ENCODE measurements at places on chromosomes 2 and 18.

DNA sequence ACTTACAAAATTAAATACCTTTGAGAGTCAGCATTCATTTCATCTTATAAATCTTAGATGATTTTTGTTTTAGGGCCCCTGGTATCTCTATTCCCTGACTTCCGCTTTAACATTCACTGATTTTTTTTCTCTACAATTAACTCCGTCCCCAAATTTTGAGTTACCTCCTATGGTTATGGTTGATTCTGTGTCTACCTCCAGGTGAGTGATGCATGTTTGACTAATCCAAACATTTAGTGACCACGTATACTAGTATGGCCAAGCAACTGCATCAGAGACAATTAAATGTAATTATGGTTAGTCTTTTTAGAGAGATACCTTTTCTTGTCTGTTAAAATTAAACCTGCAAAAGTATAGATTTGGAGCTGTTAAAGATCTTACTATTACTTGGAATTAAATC is 120.3 kb downstream of the CCDC102B start:
- DNase-seq = no peak

- no peak for DNase-seq
Observed at GRCh38 chr18:70181725-70182124, 23.8 kb downstream of the RTTN start.

GRCh38 chr2:94873362-94874276 is 2.4 kb downstream of the TEKT4 start:
- no peak for DNase-seq

- no peak for DNase-seq
Observed at GRCh38 chr2:146659976-146660375, 1184.9 kb upstream of the ACVR2A start.

- DNase-seq = no peak
Observed at GRCh38 chr2:231000211-231000904, 4.4 kb downstream of the SPATA3 start.

DNA sequence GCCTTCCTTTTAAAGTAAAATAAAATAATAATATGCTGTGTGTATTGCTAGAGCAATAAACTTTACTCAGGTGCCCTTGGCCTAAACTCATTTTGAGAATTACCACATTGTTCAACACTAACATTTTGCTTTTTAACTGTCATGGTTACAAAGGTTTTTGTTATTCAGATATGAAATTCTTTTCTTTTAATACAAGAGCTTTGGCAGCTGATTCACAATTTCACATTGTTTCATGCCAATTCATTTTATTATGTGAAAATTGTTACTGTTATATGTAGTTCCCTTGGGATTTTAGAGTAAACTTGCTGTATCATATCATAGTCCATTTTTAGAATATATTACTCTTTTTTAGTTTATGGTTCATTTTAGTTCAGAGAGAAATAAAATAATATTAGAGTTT is 65.8 kb upstream of the ZNF804A start:
- no peak for DNase-seq

DNA sequence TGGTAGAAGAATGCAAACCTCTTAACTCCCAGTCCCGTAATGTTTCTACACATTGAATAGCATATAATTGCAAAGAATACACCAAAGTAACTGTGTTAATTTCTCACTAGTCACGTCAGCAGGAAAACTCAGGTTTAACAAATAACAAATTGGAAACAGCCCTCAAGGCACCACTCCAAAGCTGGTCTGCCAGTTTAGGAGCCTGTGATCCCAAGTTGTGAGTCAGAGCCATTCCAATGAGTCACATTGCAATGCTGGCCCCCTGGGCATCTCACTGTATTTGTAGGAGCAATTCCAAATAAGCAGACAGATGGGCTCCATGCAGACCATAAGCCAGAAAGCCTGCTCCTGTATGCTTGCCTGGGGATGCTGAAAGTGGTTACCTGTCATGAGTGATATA is 143.2 kb upstream of the SETBP1 start:
- no peak for DNase-seq

- no peak for DNase-seq
Observed at GRCh38 chr2:12964904-12965539, 248.3 kb downstream of the TRIB2 start.

GRCh38 chr2:174593574-174594203 is 3.9 kb downstream of the WIPF1 start:
- peak; percentile 57 for DNase-seq

DNA sequence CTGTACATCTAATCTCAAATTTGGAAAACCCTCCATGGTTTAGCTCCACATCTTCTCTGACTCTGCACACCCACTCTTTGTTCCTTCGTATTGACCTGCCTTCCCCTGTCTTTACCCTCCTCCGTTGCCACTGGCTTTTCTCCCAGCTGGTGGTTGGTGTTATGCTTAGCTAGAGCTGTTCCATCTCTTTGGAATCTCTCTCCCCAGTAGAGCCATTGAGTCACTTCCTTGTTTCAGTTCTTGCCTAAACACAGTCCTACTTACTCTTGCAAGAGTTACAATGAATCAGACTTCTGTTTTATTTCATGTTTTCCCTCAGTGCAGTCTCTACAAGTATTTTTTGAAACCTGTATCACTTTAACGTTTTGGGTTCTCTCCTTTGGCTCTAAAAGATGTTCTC is 263.9 kb downstream of the LTBP1 start:
- no peak for DNase-seq

DNA sequence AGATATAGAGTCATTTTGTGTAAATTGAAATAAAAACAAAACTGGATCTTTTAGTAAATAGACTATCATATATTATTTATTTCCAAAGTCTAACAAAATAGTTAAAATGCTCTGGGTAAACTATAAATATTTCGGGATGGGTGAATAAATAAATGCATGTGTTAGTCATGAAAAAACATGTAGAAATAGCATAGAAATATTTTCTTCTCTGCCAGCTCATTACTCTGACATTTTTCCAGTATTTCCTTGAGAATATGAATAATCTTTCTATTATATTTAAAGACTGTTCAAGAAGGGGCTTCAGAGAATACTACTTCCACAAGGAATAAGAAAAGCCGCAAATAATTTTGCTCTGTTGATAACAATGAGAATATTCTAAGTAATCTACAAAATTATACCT is 880.4 kb downstream of the TRIB2 start:
- no peak for DNase-seq

GRCh38 chr2:16462958-16463357 is 202.7 kb downstream of the CYRIA start:
- no peak for DNase-seq

DNA sequence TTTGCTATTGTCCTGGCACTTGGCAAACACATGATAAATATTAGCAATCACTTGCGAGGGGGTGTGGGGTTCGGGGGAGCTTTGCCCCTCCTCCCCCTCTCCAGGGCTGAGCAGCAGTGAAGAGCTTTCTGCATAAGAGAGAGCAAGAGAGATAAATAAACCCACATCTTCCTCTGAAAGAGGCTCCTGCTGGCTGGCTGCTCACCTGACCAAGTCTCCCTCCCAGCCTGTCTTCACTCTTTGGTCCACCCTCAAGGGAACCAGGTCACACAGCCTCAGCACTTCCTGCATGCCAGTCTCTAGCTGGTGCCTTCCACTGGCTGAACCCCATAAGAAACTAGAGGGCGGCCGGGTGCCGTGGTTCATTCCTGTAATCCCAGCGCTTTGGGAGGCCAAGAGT is 18.5 kb upstream of the YWHAQ start:
- no peak for DNase-seq

DNA sequence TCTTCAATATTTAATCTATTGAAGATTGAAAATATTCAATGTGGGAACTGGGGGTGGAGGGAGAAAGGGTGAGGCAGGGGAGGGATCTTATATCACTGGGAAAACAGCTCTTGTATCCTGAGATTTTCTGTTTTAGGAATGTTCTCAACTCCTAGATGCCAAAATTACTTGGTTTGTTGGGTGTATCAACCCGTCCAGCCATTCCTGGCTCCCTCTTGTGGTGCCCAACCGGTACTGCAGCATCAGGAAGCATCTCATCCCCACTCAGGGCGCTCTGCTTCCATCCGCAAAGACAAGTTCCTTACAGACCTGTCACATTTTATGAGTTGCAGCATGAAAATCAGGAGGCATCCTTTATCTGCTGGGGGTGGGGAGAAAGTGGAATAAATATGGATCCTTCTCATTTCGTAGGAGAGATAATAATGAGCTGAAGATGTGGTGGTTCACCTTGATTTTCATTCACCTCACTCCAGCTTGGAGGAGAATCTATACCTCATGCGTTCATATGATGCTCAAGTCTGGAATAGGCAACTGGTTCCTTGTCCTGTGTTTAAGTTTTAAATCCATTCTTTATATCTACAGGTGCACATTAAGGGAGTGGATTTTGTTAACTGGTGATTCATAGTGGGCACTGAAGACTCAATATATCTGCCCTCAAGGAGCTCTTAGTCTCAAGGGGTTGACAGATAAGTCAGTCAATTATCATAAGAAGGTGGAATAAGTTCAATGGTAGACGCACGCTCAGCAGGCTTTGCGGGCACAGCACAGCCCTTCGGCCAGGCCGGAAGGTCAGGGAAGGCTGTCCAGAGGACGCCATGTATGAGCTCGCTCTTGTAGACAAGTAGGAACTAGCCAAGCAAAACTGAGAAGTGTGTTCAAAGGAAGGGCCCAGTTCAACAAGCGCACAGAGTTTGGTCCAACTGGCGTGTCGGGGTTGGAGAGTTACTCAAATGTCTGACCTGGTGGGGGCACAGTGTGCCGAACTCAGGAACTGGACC is 127.3 kb downstream of the RNF144A start:
- DNase-seq = peak; percentile 39

GRCh38 chr2:31923662-31924061 is 87.1 kb downstream of the MEMO1 start:
- DNase-seq = no peak

DNA sequence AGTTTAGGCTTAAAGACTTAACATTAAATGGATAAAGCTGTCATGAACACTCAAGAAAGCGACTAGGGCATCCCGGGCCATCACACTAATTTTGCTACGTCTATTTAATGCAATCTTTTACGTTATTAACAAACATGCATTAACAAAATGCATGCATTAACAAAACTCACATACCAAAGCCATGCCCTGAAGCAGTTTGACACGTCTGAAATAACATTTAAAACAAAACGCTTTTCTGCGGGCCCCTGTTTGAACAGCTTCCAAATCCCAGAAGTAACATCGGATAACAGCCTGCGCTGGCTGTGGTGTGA is 458 bp downstream of the B4GALT6 start:
- no peak for DNase-seq

GRCh38 chr2:176504440-176504839 is 235.2 kb downstream of the MTX2 start:
- DNase-seq = no peak
